Activated CD4-positive, alpha-beta T cell treated with anti-CD3 and anti-CD28 coated beads for 24 hours (primary cell): ENCODE measurements at places on chromosomes 5 and 9.

GRCh38 chr9:96883922-96884321 is 29.6 kb upstream of the ZNF782 start:
- DNase-seq, result no peak

DNA sequence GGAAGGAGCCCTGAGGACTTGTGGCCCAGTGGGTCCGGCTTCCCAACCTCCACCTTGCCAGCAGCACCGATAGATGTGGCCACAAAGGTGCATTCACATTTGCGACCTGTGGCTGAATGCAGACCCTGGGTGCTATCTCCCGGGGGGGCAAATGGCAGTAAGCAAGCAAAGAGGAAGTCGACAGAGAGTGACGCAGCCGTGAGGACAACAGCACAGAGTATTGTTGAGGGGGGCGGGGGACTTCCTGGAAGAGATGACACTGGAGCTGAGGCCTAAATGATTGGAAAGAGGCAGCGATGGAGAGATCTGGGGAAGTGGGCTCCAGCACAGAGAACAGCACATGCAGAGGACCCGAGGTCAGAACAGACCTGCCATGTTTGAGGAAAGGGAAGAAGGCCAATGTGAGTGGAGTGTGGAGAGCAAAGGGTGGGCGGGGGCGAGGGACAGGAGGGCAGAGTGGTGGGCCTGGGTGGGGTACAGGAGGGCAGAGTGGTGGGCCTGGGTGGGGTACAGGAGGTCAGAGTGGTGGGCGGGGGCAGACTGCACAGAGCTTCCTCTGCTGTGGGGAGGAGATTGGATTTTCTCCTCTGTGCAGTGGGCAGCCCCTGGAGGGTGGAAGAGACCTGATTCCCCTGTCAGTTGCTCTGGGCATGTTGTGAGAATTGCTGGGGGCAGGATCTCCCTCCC is 42.6 kb downstream of the ADAMTS2 start:
- no peak for DNase-seq

GRCh38 chr5:56947052-56947451 is 4.9 kb downstream of the MIER3 start:
- no peak for DNase-seq

- no peak for DNase-seq
Measured at GRCh38 chr5:35857606-35858205, 1.0 kb downstream of the IL7R start.

- DNase-seq, result no peak
Measured at GRCh38 chr5:10264604-10265003, 14.5 kb downstream of the CCT5 start.

DNA sequence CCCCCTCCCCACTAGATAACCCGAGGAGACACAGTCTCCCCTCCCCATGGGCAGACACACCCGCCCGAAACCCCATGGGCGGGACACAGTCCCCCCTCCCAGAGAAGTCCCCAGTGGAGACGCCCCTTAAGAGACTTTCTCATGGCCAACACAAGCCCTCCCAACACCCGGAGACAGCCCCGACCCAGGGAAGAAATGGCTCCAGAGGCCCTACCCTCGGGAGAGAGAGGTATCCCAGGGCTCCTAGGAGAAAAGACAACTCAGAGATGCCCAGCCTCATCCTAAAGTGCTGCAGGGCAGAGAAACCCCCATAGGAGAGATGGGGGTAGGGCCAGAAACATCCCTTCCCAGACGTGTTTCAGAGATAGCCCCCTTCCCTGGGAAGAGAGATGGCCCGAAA is 27.4 kb downstream of the PCDH1 start:
- DNase-seq, result no peak

DNA sequence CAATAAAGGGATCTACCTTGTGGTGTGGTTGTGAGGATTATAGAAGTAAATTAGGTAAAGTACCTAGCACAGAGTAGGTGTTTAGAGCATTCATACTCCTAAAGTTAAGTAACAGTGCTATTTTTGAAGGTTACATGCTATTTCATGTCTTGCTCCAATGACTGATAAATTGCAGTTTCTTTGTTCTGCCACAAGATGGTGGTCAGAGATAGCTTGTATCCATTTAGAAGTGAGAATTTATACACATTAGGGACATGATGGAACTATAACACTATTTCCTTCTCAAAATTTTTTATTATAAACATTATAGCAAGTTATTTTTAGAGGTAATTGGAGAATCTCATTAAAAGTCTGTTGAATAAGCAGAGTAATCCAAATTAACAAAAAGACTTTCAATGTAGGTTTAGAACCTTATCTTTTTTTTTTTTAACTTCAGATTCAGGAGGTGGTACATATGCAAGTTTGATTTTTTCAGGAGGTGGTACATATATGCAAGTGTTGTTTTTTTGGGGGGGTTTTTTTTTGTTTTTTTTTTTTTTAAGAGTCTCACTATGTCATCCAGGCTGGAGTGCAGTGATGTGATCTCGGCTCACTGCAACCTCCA is 17.1 kb downstream of the MTREX start:
- no peak for DNase-seq

- DNase-seq, result no peak
Measured at GRCh38 chr9:114483499-114483898, 21.8 kb downstream of the WHRN start.

- DNase-seq, result no peak
Measured at GRCh38 chr5:115735108-115735998, 81.1 kb downstream of the CDO1 start.

DNA sequence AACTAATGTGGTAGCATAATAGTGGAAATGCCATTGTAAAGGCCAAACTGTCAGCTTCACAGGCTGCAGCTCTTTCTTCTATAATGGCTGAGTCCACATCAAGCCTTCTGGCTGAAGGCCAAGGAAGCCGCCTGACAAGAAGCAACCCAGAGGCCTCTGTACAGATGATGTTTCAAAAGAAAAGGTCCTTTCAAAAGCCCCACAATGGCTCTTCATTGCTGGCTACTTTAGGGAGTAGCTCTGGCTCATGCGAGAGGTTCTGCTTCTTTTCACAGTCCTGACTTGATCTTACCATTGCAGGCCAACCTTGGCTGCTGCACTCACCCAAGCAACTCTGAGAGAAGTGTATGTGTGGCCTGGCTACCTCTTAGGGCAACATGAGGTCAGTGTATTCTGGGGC is 54.5 kb upstream of the EQTN start:
- DNase-seq, result no peak

DNA sequence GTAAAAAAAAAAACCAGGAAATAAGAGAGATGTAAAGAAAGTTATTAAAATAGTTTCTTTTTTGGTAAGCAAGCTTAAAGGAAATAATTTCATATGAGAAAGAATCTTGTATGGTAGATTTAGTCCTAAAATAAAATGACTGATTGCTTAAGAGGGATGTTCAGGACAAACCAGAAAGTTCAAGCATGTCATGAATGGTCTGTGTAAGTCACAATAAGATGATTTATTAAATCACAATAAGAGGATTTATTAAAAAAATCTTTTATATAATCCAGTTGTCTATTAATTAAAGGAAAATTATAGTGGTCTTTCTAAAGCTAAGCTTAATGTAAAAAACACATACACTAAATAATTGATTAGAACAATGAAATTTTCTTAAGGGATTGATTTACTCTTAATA is 91.8 kb upstream of the OR13F1 start:
- no peak for DNase-seq

GRCh38 chr9:32161720-32162119 is 222.7 kb upstream of the ACO1 start:
- no peak for DNase-seq

- no peak for DNase-seq
Measured at GRCh38 chr5:93150311-93151012, 430.6 kb downstream of the NR2F1-AS1 start.

DNA sequence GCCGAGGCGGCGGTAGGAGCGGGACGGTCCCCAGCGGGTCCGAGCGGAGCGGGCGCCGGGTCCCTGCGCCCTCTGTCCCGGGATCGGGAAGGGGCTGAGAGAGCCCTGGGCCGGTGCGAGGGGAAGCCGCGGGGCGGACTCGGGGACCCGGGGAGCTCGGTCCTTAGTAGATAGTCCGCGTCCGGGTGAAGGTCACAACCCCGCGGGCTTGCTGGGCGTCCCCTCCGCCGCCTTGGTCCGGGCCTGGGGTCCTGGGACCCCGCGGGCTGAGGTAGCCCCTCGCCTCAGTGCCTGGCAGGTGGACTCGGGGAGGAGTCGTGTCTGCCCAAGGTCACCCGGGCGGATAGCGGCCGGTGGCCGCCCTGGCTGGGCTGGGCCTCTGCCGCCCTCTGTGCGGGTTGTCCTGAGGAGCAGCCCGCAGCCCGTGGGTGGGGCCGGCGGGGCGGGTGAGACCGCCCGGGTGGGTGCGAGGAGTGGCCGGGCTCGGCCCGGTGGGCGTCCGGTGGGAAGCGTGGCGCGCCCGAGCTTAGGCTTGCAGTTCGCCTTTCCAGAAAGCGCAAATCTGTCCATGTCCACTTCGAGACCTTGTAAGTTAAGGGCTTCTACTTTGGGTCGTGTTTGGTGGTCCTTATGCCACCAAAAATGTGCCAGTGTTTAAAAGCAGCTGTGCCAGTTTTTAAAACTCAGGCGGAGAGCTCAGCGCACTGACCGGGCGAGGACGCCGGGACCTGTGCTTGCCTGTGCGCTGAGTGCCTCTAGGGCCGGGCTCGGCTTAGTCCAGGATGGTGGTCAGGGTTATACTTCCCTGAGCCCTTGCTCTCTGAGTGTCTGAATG is 554 bp downstream of the SDHA start:
- no peak for DNase-seq

GRCh38 chr9:79289856-79290255 is 281.9 kb upstream of the TLE4 start:
- no peak for DNase-seq

- DNase-seq, result no peak
Measured at GRCh38 chr5:159533197-159533596, 202.9 kb upstream of the IL12B start.
